ENCODE measurements at places on chromosomes 2 and 18. TPM values are rescaled to one million over a fixed set of nuclear protein-coding genes. Genes with fewer than 3 reads are reported as not detected.

DNA sequence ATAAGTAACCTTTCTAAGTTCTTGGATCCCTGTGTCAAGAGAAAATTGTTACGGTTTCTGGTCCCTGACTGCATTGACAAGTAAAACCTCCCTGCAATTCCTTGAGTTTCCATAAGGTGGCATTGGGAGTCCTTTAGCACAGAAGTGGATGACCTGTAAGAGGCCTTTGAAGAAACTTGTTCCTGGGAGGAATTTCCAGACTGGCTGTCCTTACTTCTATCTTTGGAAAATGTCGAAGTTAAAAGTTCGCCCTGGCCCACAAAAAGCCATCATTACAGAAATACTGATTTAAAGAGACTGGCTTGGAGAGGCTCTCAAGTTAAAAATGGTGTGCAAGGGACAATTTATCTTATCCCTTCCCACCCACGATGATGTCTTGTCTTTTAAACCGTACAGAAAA, 218.4 kb downstream of the CDH20 start:
- DNase-seq: no peak
- H3K4me1 ChIP-seq: no peaks in the 10 kb centered on the region
- H3K4me3 ChIP-seq: no peak overlapping the region
- H3K27me3 ChIP-seq: no peaks in the 10 kb centered on the region

DNA sequence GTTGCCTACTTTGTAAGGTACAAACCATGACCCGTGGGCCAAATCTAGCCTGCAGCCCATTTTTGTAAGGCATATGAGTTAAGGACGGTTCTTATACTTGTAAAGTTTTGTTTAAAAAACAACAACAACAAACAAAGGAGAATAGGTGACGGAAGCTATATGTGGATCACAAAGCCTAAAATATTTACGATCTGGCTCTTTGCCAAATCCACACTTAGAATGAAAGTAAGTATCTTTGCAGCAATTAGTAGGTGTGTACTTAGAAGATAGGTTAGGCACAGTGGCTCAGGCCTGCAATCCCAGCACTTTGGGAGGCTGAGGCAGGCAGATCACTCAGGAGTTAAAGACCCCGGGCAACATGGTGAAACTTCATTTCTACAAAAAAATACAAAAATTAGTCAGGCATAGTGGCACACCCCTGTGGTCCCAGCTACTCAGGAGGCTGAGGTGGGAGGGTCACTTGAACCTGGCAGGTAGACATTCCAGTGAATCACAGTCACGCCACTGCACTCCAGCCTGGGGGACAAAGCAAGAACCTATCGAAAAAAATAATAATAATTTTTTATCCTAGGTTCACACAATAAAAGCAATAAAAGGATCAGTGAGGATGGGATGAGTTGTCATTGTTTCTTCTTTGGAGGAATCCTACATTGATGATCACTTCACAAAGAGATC, 57.8 kb upstream of the CTAGE1 start:
- no peaks in the 10 kb centered on the region for H3K36me3 ChIP-seq
- no peak overlapping the region for H3K4me3 ChIP-seq
- no peak for DNase-seq
- H3K4me1 ChIP-seq: peaks cover 7% of the 10 kb centered on the region
- no peaks in the 10 kb centered on the region for H3K27me3 ChIP-seq
- H3K27ac ChIP-seq: no peak overlapping the region

- DNase-seq: no peak
- H3K27ac ChIP-seq: no peak overlapping the region
- no peak overlapping the region for H3K4me3 ChIP-seq
- no peaks in the 10 kb centered on the region for H3K36me3 ChIP-seq
- H3K4me1 ChIP-seq: no peaks in the 10 kb centered on the region
Measured at GRCh38 chr18:9757827-9758621, 49.9 kb downstream of the RAB31 start.

GRCh38 chr2:172922306-172922705, 153.3 kb upstream of the MAP3K20 start:
- H3K4me3 ChIP-seq: no peak overlapping the region
- H3K4me1 ChIP-seq: peaks cover 6% of the 10 kb centered on the region
- DNase-seq: no peak
- no peaks in the 10 kb centered on the region for H3K27me3 ChIP-seq
- no peak overlapping the region for H3K27ac ChIP-seq

DNA sequence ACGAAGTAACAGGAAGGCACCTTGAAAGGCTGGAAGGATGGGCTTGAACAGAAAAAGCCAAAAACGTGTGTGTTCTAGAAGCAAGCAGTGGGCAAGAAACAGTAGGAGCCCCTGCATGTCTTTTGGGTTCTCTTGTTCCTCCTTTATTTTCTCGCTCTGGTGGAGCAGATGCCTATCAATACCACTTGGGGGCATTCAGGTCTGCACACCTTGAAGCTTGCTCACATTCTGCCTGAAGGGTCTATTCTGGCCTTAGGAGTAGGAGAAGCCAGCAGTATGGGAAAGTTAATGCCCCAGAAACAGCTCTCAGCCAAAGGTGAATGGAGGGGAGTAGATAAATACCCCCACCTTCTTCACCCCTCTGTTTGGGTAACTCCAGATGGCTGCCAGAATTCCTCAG, 204.5 kb downstream of the TXNL1 start:
- no peak for DNase-seq
- H3K36me3 ChIP-seq: no peaks in the 10 kb centered on the region
- no peak overlapping the region for H3K27ac ChIP-seq
- H3K4me1 ChIP-seq: no peaks in the 10 kb centered on the region
- no peaks in the 10 kb centered on the region for H3K27me3 ChIP-seq
- no peak overlapping the region for H3K4me3 ChIP-seq

DNA sequence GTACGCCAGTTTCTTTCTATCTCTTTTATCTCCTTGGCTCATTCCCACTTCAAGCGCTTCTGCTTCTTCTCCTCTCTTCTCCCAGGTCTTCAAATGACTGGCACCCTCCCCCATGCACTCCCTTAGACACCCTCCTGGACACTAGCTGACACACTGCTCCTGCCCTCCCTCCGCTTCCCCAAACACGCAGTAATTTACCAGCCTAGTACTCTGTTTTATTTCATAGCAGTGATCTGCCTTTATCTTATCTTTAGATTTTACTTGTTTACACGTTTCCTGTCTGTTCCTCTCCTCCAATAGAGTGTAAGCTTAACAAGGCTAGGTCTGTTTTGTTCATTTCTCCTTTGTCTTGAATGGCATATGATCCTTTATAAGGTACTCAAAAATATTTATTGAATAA, 93.9 kb downstream of the SCN3A start:
- H3K27ac ChIP-seq: no peak overlapping the region
- H3K4me1 ChIP-seq: no peaks in the 10 kb centered on the region
- H3K36me3 ChIP-seq: no peaks in the 10 kb centered on the region

BUB1 gene
- total RNA-seq: not detected

Data from ascending aorta (tissue), 2 donors.